Activated T-helper 1 cell treated with Interleukin-2 at 50 U/mL for 16 hours (primary cell): ENCODE measurements at places on chromosomes 16 and 17.

DNA sequence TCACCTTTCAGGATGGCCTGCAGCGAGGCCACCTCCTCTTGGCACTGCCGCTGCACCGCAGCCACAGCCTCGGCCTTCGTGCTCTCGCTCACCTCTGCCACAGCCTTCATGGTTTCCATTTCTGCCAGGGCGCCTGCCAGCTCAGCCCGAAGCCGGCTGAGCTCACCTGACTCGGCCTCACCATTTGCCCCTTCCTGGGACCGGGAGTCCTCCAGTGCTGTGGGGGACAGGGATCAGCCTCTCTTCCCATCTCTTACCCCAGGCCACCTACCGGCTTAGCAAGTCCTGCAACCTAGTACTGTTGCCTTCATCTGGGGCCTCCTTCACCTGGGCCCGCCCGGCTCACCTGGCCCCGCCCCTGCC lies 658 bp downstream of the RABEP2 start:
- DNase-seq, result no peak

GRCh38 chr16:52740766-52741165 lies 193.8 kb upstream of the TOX3 start:
- no peak for DNase-seq

GRCh38 chr16:84357191-84357651 lies 11.1 kb upstream of the ATP2C2 start:
- DNase-seq, result no peak

DNA sequence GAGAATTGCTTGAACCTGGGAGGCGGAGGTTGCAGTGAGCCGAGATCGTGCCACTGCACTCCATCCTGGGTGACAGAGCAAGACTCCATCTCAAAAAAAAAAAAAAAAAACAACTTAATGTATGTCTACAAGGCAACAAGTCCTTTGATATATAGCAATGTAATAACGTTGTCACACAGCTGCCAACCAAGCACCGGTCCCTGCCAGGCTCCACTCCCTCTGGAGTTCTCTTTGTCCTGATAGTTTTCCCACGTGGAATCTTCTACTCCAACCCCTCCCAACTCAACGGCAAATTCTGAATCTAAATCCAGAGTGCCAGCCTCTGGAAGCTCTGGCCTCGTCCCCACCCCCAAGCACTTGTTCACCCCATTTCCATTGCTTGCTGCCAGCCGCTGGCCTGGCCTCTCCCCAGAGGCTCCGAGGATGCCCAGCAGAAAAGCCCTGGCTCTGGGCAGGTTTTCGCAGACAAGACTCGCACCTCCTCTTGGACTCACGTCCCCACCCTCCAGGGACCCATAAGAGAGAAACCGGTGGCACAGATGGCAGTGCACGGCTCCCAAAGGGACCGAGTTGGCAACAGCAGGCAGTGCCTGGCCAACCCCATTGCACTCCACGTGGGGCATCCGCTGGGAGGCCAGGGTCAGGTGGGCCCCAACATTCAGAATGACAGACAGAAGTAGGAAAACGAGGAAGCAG lies 15.9 kb upstream of the CBX2 start:
- DNase-seq, result no peak

- no peak for DNase-seq
These were observed 408.8 kb upstream of the ASIC2 start for GRCh38 chr17:33701910-33702309.

- no peak for DNase-seq
These were observed 2.2 kb upstream of the ATP6V0A1 start for GRCh38 chr17:42456223-42457106.

DNA sequence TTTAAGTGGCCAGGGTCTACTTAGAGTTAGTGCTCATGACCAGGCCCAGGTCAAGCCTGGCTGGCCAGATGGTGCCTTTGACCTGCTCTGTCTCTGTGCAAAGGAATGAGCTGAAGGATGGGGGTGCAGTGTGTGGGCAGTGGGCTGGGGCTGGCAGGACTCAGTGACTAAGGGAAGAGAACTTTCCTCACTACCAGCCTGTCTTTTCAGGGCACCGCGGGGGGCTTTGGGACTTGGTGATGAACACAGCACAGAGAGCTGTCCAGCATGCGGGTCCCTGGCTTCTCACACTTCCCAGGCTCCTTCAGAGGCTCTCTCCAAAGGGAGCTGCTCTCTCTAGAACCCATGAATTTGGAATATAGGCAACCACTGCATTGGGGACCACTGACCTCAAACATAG lies 43.0 kb upstream of the STH start:
- no peak for DNase-seq
